OCI-LY7 (cell line): ENCODE measurements at places on chromosomes 1 and 21. TPM values are rescaled to one million over a fixed set of nuclear protein-coding genes. Genes with fewer than 3 reads are reported as not detected.

TRIM17 gene
- total RNA-seq = not detected in 2 replicates

SPSB1 gene
- total RNA-seq = 1.1 and 1.2 TPM in 2 replicates

DNA sequence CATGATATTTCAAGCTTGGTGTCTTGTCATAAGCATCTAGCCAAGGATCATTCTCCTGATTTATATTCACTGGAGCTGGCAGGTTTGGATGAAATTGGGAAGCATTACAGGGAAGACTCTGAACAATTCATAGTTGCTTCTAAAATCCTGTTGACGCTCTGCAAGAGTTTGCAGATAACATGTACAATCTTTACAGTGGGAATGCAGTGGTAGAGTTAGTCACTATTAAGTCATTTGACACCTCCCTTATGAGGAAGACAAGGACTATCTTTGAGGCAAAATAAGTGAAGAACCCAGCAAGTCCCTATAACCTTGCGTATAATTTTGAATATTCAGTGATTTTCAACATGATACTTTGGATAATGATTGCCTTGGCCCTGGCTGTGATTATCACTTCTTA is 45.3 kb upstream of the CRB1 start:
- DNase-seq = no peak

GRCh38 chr1:66166753-66167152 is 367.2 kb upstream of the SGIP1 start:
- DNase-seq = no peak

DNA sequence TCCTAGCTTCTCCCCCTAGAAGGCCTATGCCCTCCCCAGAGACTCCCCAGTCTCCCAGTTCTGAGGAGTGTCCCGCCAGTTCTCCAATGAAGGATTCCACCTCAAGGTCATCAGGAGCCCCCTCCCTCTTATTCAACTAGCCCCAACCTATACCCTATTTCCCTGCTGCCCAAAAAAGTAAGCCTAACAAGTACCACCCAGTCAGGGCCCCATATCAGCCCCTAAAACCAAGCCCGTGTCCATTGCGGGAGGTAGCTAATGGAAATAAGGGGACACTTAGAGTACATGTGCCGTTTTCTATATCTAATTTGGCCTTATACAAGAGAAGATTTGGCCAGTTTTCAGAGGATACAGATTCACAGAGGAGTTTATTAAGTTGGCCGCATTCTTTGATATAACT is 416.2 kb downstream of the MATN1 start:
- no peak for DNase-seq

GRCh38 chr1:112265931-112266330 is 130.1 kb upstream of the CTTNBP2NL start:
- no peak for DNase-seq

DNA sequence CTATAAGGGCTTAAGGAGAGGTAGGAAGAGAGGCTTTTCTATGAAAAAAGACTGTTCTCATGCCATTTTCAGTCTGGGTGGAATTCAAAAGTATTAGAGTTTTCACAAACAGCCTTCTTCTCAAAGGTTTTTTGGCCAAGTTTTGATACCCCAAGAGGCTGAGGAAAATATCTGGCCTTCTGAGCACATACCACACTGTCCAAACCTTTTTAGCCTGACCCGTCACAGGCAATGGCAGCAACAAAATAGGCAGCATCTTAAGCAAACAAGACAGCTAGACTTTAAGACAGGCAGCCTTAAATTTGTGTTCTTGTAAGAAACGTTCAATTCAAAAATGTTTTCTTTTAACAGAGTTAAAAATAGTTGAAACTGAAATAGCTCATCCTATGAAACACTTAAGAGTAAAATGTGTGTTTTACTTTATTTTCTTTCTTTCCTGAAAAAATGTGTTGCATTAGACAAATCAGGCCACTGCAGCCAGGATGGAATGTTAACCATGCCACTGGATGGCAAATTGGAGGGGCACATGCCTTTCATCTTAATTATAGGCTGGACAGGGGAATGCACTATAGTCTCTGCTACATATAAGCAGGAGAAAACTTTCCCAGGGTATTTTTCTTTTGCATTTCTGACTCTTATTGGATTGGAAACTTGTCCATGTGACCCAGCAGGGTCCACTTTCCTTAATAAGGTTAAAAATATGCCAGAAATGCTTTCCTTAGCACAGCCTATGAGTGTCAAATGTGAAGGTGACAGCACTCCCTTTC is 315.0 kb downstream of the TGFB2 start:
- no peak for DNase-seq
